Cardiac fibroblast (primary cell): ENCODE measurements at places on chromosomes 16 and 17.

DNA sequence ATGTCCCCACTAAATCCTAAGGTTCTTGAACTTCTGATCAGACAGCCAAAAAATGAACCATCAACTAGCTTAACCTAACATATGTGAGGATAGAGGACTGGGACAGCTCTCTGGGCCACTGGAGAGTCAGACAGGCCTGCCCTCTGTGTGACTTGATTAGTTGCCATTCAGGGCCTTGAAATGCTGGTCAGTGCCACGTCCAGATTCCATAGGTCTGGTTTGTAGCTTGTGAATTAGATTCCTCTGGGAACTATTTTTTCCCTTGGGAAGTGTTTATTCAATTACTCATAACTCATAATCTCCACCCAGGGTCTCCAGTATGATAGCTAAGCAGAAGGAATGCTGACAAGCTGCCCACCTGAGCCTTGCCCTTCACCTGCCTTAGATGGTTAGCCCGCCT lies 48.2 kb downstream of the IGF2BP1 start:
- DNase-seq = no peak

GRCh38 chr16:20336955-20337354 lies 9.6 kb upstream of the GP2 start:
- DNase-seq = no peak

GRCh38 chr16:52050418-52050817 lies 496.5 kb downstream of the TOX3 start:
- peak; percentile 12 for DNase-seq

- peak; percentile 29 for DNase-seq
These were observed 79.5 kb downstream of the CA4 start for GRCh38 chr17:60229188-60229802.

- no peak for DNase-seq
These were observed 68.9 kb upstream of the SDK2 start for GRCh38 chr17:73713136-73713535.

- no peak for DNase-seq
These were observed 26.3 kb downstream of the LAT start for GRCh38 chr16:29011112-29011511.
